ENCODE measurements at places on chromosomes 5 and 9.

- DNase-seq = no peak
These were observed 517.3 kb upstream of the TLE4 start for GRCh38 chr9:79054500-79054899.

DNA sequence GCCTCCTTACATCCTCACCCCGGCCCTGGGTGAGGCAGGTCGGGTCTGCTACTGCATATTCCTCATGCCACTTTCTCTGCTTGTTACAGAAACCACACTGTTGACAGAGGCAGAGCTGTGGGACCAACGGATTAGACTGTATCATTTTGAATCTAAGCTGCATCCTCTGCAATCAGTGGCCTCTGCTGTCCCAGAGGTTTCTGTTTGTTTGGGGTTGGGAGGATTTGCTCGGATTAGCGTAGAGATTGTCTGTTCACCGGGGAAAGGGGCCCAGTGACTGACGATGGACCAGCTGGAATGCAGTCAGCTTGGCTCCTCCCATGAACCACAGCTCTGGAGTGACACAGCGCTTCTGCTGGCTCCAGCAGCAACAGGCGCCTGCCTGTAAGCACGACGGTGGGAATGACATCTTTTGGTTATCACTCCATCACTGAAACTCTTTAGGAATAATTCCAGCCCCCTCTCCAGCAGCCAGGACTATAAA is 37.3 kb upstream of the ADRA1B start:
- DNase-seq = peak; percentile 85

- DNase-seq = no peak
These were observed 3.3 kb downstream of the GRIN1 start for GRCh38 chr9:137141976-137142936.

- no peak for DNase-seq
These were observed 15.8 kb downstream of the ISL1 start for GRCh38 chr5:51398875-51399642.
